HFFc6 (cell line): ENCODE measurements at places on chromosomes 5 and 9. TPM values are rescaled to one million over a fixed set of nuclear protein-coding genes. Genes with fewer than 3 reads are reported as not detected.

DNA sequence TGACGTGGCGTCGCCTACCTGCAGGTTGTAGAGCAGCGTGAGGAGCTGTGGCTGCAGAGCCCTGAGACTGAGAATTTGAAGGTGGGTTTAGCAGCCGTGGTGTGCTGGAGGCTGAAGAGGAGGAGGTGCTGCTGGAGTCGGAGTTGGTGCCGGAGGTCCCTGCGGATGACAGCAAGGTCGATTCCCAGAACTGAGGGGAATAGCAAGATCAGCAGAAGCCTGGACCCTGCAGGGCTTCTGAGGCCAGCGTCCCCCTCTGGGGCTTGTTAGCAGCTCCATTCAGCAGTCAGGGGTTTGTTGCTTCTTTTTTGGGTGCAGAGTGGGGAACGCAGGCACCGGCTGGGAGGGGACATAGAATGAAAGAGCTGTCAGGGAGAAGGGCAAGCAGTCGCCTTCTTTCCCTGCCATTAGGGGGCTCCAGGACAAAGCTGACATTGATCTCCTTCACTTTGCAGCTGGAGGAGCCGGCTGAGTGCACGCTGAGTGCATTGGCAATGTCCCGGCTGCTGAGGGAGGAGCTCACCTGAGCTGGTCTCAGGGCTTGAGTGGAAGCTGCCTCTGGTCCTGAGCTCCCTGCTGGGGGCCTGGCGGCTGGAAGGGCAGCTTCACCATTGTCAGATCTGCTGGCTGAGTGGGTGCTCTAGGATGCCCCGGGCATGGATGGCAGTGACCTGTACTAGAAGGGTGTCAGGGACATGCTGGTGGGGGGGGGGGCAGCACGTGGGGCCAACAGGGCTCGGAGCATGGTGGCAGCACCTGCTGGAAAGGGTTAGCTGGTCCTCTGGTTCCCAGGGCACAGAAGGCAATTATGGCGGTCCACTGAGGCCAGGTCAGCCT lies 20.8 kb downstream of the OBP2B start:
- 0 out of 2 replicates have a peak, but pooled peaks cover 5% of the 10 kb centered on the region for H3K4me1 ChIP-seq
- peaks cover 35% of the 10 kb centered on the region for H3K27me3 ChIP-seq
- no peak for DNase-seq
- H3K27ac ChIP-seq, result no peak overlapping the region

GRCh38 chr5:17801595-17801994 lies 167.3 kb downstream of the TAF11L14 start:
- H3K27me3 ChIP-seq, result peaks cover 6% of the 10 kb centered on the region; the same call in 1 of the 2 replicates
- no peaks in the 10 kb centered on the region for H3K36me3 ChIP-seq
- H3K4me3 ChIP-seq, result no peak overlapping the region

DNA sequence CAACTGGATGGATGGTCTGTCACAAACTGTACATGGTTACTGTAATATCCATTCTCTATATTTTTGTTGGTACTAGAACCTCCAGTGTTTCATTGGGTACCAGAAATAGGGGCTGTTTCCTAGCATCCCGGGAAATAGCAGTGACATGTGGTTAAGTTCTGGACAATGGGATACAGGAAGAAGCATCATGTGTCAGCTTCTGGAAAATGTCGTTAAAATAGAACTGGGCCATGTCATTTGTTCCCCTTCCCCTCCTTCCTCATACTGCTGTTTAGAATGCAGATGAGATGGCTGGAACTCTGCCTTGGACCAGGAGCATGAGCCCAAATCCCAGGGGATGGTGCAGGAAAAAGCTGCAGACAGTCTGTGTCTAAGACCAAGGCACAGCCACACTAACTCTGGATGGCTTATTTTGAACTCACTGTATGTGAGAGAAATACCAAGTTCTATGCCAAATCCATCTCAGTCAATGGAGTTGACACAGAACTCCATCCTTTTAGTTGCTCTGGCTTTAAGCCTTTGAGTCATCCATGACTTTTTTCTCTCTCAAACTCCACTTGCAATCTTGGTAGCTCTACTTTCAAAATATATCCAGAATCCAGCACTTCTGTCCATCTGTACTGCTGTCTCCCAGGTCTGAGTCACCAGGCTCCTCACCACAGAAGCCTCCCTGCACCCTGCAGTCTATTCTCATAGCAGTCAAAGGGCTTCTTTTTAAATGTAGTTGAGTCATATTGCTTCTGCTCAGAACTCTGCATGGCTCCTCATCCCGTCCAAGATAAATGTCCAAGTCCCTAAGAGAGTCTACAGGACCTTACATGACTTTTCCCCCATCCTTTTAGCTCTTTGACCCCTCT lies 184.2 kb downstream of the NSG2 start:
- H3K27me3 ChIP-seq, result peaks cover 3% of the 10 kb centered on the region
- H3K4me1 ChIP-seq, result no peaks in the 10 kb centered on the region
- no peak for DNase-seq
- H3K4me3 ChIP-seq, result no peak overlapping the region
- H3K36me3 ChIP-seq, result peaks cover under 1% of the 10 kb centered on the region; the same call in 1 of the 2 replicates

DNA sequence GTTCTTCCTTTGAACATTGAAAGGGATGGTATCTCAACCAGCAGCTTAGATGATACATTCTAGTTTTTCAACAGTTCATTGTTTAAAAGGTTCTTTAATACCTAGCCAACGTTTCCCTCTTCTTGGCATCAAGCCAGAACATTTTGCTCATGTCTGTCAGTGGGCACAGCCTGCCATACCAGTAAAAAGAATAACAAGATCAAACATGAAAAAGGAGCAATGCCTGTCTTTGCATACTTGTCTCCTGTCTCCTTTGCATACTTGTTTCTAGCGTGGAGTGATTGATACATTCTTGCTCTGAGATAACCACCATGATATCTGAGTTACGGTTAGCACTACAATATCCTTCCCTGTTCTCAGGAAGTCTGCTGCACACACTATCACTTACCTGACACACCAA lies 248.6 kb upstream of the DAPK1 start:
- H3K27ac ChIP-seq, result no peak overlapping the region
- no peak for DNase-seq
- H3K27me3 ChIP-seq, result no peaks in the 10 kb centered on the region; the same call in 1 of the 2 replicates
- H3K36me3 ChIP-seq, result no peaks in the 10 kb centered on the region

GRCh38 chr5:109399092-109399759 lies 10.5 kb downstream of the PJA2 start:
- H3K4me1 ChIP-seq, result peaks cover 38% of the 10 kb centered on the region
- no peak overlapping the region for H3K4me3 ChIP-seq
- H3K36me3 ChIP-seq, result peaks cover 4% of the 10 kb centered on the region; the same call in 1 of the 2 replicates

DNA sequence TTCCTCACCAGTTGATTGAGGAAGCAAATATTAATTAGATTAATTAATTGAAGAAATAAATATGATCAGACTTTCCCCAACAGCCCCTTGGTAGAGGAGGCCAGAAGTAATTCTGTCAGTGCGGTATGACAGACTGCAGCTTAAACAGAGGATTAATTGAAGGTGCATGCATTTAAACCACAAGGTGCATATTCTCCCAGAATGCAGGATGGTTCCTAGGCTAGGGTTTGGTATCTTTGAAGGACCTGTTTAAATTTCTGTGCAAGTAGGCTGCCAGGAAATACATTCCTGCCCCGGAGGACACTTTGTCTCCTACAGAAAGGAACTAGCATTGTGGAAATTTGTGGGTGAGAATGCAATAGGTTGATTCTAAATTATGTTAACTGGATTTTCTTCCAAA lies 50.5 kb upstream of the PALM2AKAP2 start:
- no peak overlapping the region for H3K4me3 ChIP-seq
- no peak overlapping the region for H3K27ac ChIP-seq
- H3K4me1 ChIP-seq, result peaks cover 13% of the 10 kb centered on the region

- H3K36me3 ChIP-seq, result no peaks in the 10 kb centered on the region
- H3K4me3 ChIP-seq, result no peak overlapping the region
- peaks cover 9% of the 10 kb centered on the region for H3K27me3 ChIP-seq
Measured at GRCh38 chr5:113292462-113292861, 142.3 kb downstream of the TSSK1B start.

DNA sequence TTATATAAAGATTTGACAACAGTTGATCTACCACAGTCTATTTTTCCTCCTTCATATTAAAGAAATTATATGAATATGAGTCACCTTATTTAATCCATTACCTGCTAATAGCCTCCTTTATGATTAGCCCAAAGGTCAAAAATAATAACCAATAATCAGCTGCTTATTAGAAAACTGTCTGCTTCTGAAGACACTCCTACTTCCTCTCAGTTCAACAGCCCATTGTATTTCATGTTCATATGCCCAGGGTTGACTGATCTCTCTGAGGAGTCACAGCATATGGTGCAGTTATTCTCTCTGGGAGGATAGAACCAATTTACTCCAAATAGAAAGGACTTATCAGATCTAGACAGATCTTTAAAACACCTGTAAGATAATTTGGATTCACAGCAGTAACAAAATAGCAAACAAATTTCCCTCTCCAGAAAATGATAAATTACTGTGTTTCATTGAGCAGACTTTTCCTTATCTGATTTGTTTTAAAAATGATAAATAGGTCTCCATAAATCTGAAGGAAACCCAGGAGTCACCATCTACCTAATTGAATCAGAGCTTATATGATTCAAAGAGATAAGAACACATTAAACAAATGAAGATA lies 180.4 kb upstream of the ITGA1 start:
- H3K27ac ChIP-seq, result no peak overlapping the region
- H3K27me3 ChIP-seq, result peaks cover 3% of the 10 kb centered on the region; the same call in 1 of the 2 replicates
- H3K4me3 ChIP-seq, result no peak overlapping the region
- no peaks in the 10 kb centered on the region for H3K4me1 ChIP-seq
- DNase-seq, result no peak
- H3K36me3 ChIP-seq, result no peaks in the 10 kb centered on the region

- peak; percentile 70 for DNase-seq
- H3K27ac ChIP-seq, result peak overlapping the region; percentile 91
- peaks cover 50% of the 10 kb centered on the region for H3K4me1 ChIP-seq
- H3K27me3 ChIP-seq, result peaks cover 3% of the 10 kb centered on the region; the same call in 1 of the 2 replicates
Measured at GRCh38 chr9:91119679-91120078, 242.0 kb downstream of the AUH start.

DNA sequence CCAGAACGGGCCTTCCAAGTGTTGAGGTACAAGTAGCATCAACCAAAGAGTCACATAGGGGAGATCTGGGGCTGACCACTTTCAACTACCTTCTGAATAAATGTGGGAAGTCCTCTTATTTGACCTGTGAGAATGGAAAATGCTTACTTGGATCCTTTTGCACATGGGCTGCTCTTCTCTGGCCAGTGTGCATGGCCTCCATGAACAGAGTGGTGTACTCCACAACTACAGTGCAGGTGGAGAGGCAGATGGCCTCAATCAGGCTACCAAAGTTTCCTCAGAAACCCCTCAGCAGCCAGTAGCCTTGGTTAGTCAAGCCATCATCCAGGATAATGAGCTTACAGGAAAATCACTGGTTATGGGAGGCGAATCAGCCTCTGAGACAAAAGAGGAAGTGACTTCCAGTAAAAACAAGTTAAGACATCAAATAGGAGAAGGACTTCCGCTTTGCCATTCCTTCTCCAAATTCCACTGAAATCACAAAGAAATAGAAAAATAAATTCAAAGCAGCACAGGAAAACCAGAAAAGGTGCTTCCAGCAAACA lies 18.3 kb upstream of the FCHO2 start:
- H3K27ac ChIP-seq, result no peak overlapping the region
- H3K4me1 ChIP-seq, result peaks cover 15% of the 10 kb centered on the region
- no peak overlapping the region; the same call in 1 of the 2 replicates for H3K4me3 ChIP-seq
- H3K36me3 ChIP-seq, result peaks cover 6% of the 10 kb centered on the region; the same call in 1 of the 2 replicates

DNA sequence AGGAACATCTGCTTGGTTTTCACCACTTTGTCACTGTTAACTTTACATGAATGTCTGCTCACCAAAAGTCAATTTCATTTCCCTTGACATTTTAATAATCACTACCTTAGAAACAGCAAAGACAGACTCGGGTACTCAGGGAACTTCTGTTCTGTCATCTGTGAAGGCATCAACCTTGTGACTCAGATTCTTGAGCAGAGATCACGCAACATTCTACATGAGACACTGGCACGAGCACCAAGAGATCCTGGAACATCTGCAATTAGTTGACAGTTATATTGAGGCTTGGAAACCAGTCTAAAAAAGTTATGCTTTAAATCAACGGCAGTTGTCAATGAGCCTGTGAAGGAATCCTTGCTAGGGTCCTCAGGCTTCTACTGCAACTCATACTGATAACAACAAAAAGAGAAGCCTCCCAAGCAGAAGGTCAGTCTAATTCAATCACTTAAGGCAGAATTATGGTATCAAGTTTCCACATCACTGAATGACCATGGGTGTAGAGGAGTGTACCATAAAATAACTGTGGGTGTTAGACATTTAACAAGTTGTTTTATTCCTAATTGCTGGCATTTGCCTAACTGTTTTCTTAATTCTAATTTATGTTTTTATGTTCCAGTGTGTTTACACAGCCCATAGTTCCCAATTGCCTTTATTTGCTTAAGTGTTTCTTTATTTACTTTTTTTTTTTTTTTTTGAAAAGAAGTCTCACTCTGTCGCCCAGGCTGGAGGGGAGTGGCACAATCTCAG lies 3.3 kb upstream of the PBX3 start:
- H3K27me3 ChIP-seq, result peaks cover 3% of the 10 kb centered on the region; the same call in 1 of the 2 replicates
- H3K4me1 ChIP-seq, result peaks cover 48% of the 10 kb centered on the region
- DNase-seq, result peak; percentile 35
- H3K4me3 ChIP-seq, result no peak overlapping the region
- H3K36me3 ChIP-seq, result peaks cover 6% of the 10 kb centered on the region

Gene TRPM3
- total RNA-seq, result not detected in 3 replicates

Gene CCDC69
- total RNA-seq, result 0.57 to 1.3 TPM (median 1.1 TPM) in 3 replicates

Gene C8G
- 0.71 TPM in 1 of 2 replicates, not detected in the other for total RNA-seq

Gene GAS1
- 5.2 to 7.8 TPM (median 7.2 TPM) in 3 replicates for total RNA-seq

Gene SLCO4C1
- total RNA-seq, result not detected in 3 replicates

Gene UNC5A
- not detected in 3 replicates for total RNA-seq
